ENCODE measurements at places on chromosomes 4 and X.

DNA sequence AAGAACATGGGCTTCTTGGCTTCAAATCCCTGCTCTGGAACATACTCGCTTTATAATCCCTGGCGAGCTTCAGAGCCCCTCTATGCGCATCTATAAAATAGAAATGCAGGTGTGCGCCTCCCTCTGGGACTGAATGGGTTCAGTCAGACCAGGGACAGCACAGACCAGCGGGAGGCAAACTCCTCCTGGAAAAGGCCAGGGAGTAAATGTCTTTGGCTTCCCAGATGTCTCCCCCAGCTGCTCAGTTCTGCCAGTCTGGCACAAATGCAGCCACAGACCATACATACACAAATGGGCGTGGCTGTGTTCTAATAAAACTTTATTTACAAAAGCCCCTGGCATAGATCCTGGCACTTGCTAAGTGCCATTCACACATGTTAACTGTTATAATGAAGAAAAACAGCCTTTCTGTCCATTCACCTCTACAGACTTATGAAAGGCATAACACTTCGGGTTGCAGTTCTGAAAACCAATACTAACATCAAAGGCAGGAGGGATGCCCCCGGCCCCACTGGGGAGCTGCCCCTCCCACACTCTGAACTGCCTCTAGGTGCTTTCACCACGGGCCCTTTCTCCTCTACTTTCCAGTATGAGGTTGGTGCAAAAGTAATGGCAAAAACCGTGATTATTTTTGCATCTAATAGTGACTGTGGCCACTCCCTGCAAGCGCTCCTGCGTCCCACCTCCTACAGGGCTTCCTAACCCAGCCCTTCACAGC, 4.6 kb downstream of the JAKMIP1 start:
- no peak for DNase-seq

DNA sequence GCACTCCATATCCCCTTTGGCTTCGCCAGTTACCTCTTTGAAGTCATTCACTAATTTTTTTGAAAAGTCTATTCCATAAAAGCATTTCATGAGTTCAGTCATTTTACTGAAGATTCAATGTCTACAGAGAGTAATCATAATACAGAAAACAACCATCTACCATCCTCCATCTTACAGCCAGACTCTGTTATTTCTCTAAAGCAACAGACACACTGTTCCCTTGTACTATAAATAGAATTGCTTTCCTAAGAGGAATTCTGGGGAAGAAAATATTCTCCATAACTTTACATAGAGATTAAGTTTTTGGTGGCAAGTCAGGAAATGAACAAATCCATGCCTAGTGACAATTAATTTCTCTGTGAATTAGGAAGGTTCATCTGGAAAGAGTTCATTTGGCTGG, 37.0 kb downstream of the XK start:
- no peak for DNase-seq

DNA sequence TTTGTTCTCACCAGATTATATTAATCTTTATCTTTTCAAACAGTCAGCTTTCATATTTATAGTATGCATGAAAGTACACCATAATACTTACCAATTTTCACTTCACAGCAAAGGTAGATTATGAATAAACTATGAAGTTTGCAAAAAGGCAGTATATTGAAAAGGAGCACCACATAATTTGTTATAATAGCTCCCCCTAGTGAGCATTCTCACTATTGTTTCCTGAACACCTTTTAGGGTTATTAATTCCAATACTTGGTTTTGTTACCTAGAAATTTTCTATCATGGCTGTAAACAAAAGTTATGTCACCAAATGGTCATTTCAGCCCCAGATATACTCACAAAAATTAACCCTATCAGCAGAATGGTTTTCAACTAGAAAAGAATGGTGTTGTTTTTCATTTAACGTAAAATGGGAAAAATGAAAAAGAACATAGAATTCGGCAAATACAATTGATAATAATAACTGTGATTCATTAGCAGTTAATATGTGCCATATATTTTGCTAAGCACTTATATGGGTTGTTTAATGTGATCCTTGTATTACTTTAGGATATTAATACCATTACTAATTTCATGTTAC, 30.2 kb upstream of the NKX6-1 start:
- DNase-seq, result no peak

- no peak for DNase-seq
Observed at GRCh38 chr4:14835708-14836425, 166.4 kb upstream of the CPEB2 start.

GRCh38 chr4:95432466-95432865, 116.3 kb downstream of the UNC5C start:
- no peak for DNase-seq

DNA sequence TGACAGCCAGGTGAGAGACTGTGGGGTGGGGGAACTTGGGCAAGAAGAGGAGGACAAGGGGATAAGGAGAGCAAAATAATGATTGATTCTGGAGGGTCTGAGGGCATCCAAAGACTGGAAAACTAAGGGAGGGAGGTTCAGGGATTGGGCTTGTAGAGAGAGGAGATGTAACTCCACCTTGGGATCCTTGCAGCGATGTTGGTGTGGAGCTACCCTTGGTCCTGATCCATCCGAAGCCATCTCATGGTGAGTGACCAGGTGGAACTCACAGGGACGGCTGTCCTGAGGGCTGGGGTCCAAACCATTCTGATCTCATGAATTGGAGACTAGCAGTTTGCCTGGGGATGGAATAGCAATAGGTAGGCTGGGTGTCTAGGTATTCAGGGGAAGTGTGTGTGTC, 1.4 kb upstream of the RAB41 start:
- DNase-seq, result no peak

Measured in NCI-H1048 (cell line).